IMR-90 (cell line): ENCODE measurements at places on chromosomes 5 and 9. TPM values are rescaled to one million over a fixed set of nuclear protein-coding genes. Genes with fewer than 3 reads are reported as not detected.

DNA sequence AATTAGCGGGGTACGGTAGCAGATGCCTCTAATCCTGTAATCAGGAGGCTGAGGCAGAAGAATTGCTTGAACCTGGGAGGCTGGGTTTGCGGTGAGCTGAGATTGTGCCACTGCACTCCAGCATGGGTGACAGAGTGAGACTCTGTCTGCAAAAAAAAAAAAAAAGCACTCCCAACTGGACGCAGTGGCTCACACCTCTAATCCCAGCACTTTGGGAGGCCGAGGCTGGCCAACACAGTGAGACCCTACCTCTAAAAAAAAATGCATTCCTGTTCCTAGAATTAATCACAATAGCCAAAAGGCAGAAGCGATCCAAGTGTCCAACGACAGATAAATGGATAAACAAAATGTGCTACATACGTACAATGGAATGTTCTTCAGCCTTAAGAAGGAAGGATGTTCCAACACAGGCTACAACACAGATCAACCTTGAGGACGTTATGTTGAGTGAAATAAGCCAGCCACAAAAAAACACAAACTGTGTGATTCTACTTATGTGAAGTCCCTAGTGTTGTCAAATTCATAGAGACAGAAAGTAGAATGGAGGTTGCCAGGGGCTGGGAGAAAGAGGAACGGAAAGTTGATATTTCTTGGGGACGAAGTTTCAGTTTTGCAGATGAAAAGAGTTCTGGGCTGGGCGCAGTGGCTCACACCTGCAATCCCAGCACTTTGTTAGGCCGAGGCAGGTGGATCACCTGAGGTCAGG lies 13.8 kb downstream of the FAM78A start:
- H3K36me3 ChIP-seq: no peaks in the 10 kb centered on the region
- H3K4me1 ChIP-seq: no peaks in the 10 kb centered on the region
- peak; percentile 25 for DNase-seq

GRCh38 chr5:154202379-154203260 lies 12.1 kb downstream of the GALNT10 start:
- peaks cover 2% of the 10 kb centered on the region; the same call in 1 of the 2 replicates for H3K36me3 ChIP-seq
- no peak for DNase-seq
- no peaks in the 10 kb centered on the region for H3K27me3 ChIP-seq
- H3K4me1 ChIP-seq: peaks cover 32% of the 10 kb centered on the region

Gene NR2F1-AS1
- total RNA-seq: 12.5 and 17.8 TPM in 2 replicates

DNA sequence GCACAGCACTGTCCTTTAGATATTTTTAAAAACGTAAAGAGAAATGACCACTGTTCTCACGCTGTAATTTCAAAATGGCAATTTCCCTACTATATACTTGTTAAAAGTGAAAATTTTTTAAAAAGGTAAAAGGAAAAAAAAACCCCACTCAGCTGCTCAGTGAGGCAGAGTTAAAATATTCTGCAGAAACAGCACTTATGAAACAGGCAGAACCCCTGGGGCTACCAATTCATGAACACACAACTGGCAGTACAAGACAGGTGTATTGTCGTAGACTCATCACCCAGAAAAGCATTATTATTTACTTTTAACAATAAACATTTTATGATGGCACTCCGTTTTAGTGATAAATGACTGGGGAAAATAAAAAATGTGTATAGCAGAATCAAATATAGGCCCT lies 1.5 kb upstream of the RASGRF2 start:
- no peaks in the 10 kb centered on the region for H3K27me3 ChIP-seq
- no peak for DNase-seq
- no peak overlapping the region for H3K4me3 ChIP-seq
- no peak overlapping the region for H3K27ac ChIP-seq
- peaks cover 3% of the 10 kb centered on the region; the same call in 1 of the 2 replicates for H3K4me1 ChIP-seq

- no peak for DNase-seq
- no peaks in the 10 kb centered on the region for H3K36me3 ChIP-seq
- H3K4me3 ChIP-seq: peak overlapping the region; percentile 45
- peaks cover 2% of the 10 kb centered on the region for H3K4me1 ChIP-seq
- peaks cover 58% of the 10 kb centered on the region for H3K27me3 ChIP-seq
Observed at GRCh38 chr9:109319626-109320241, 1.1 kb downstream of the EPB41L4B start.

DNA sequence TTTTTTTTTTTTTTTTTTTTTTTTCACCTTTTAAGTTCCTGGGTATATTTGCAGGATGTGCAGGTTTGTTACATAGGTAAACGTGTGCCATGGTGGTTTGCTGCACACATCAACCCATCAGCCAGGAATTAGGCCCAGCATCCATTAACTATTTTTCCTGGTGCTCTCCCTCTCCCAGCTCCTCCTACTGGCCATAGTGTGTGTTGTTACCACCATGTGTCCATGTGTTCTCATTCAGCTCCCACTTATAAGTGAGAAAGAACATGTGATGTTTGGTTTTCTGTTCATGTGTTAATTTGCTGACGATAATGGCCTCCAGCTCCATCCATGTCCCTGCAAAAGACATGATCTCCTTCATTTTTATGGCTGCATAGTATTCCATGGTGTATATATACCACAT lies 350.5 kb downstream of the MAN2A1 start:
- no peaks in the 10 kb centered on the region for H3K4me1 ChIP-seq
- no peaks in the 10 kb centered on the region for H3K27me3 ChIP-seq
- no peaks in the 10 kb centered on the region for H3K36me3 ChIP-seq
- no peak for DNase-seq
- H3K4me3 ChIP-seq: no peak overlapping the region

GRCh38 chr5:72147569-72147968 lies 40.3 kb downstream of the MAP1B start:
- H3K36me3 ChIP-seq: peaks cover 10% of the 10 kb centered on the region; the same call in 1 of the 2 replicates
- peaks cover 16% of the 10 kb centered on the region for H3K4me1 ChIP-seq
- H3K27me3 ChIP-seq: no peaks in the 10 kb centered on the region
- no peak for DNase-seq

GRCh38 chr9:126974594-126974993 lies 60.0 kb downstream of the RALGPS1 start:
- no peaks in the 10 kb centered on the region for H3K4me1 ChIP-seq
- no peaks in the 10 kb centered on the region for H3K36me3 ChIP-seq
- no peak overlapping the region for H3K4me3 ChIP-seq
- no peak overlapping the region for H3K27ac ChIP-seq

DNA sequence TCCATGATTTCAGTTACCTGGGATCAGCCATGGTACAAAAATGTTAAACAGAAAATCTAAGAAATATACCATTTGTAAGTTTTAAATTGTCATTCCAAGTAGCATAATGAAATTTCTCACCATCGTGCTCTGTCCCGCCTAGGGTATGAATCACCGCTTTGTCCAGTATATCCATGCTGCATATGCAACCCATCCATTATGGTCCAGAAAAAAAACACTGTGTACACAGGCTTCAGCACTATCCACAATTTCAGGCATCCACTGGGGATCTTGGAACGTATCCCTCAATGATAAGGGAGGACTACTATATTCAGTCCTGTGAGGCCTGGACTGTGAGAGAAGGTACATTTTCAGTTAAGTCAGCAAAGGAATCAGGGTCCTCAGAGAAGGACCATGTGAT lies 37.6 kb upstream of the HNRNPA0 start:
- no peaks in the 10 kb centered on the region for H3K4me1 ChIP-seq
- no peaks in the 10 kb centered on the region; the same call in 1 of the 2 replicates for H3K27me3 ChIP-seq
- DNase-seq: no peak
- H3K4me3 ChIP-seq: no peak overlapping the region
- H3K27ac ChIP-seq: no peak overlapping the region
- H3K36me3 ChIP-seq: no peaks in the 10 kb centered on the region

GRCh38 chr9:24590432-24590831 lies 44.7 kb upstream of the IZUMO3 start:
- no peaks in the 10 kb centered on the region for H3K4me1 ChIP-seq
- H3K27ac ChIP-seq: no peak overlapping the region
- H3K27me3 ChIP-seq: no peaks in the 10 kb centered on the region
- H3K4me3 ChIP-seq: no peak overlapping the region
- H3K36me3 ChIP-seq: no peaks in the 10 kb centered on the region
- no peak for DNase-seq

DNA sequence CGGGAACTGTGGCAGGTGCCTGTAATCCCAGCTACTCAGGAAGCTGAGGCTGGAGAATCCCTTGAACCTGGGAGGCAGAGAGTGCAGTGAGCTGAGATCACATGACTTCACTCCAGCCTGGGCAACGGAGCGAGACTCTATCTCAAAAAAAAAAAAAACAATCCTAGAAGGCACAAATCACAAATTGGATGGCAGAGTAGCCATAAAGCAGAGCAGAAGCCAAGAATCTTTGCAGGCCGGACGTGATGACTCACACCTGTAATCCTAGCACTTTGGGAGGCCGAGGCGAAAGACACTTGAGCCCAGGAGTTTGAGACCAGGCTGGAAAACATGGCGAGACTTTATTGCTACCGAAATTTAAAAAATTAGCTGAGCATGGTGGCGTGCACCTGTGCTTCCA lies 9.2 kb upstream of the FUBP3 start:
- peaks cover 2% of the 10 kb centered on the region; the same call in 1 of the 2 replicates for H3K27me3 ChIP-seq
- no peak overlapping the region for H3K4me3 ChIP-seq
- H3K27ac ChIP-seq: no peak overlapping the region
- peak; percentile 51 for DNase-seq
- no peaks in the 10 kb centered on the region for H3K36me3 ChIP-seq

DNA sequence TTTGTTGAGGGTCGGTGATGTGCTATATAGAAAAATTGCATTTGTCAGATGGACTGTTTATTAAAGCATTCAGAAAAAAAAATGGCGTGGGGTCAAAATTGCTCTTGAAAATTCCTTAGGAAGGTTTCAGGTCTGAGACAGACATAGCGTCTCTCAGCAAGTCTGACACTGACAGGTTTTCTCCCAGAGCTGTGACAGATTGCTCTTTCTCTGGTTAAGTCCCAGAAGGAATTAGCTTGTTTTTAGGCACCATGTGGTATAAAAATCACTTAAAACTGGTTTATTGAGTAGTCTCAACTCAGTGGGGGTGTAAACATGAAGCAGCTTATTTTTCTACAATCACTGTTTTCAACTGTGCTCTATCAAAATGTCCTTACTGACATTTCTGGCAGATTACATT lies 1379.8 kb downstream of the MAT2B start:
- no peak overlapping the region for H3K27ac ChIP-seq
- DNase-seq: no peak
- H3K4me3 ChIP-seq: no peak overlapping the region
- H3K4me1 ChIP-seq: no peaks in the 10 kb centered on the region

Gene SAPCD2
- total RNA-seq: 3.3 and 3.4 TPM in 2 replicates

Gene AIF1L
- total RNA-seq: 0.18 and 0.28 TPM in 2 replicates

Gene MSX2
- total RNA-seq: 1.9 and 2.2 TPM in 2 replicates

Gene BARX1
- not detected in 2 replicates for total RNA-seq

DNA sequence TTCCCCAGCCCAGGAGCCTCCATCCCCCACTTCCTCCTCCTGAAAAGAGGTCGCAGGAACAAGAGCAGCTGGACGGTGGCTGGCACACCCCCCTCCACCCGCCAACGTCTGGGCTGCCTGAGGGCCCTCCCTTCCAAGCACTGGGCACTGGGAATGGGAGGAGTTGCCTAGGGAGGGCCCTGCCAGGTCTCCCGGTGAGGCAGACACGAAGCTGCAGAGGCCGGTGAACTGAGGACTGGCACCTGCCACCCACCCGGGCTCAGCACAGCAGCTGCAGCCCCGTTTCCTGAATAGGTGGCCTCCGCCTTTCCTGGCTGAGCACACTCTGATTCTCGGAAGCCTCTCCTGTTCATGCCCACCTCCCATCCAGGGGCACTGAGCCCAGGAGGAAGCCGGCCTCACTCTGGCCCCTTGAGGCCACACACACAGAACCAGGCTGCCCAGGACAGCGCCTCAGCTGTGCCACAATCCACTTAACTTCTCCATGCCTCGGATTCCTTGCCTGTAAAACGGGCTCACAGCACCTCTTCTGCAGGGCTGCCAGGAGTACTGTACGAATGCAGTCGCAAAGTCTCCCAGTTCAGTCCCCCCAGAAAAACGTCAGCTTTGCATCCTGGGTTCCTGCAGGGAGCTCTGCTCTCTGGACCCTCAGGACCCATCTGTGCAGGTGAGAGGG lies 1.3 kb downstream of the NPDC1 start:
- DNase-seq: no peak
- peak overlapping the region; percentile 63 for H3K4me3 ChIP-seq
- no peak overlapping the region for H3K27ac ChIP-seq
- H3K4me1 ChIP-seq: peaks cover 11% of the 10 kb centered on the region

Gene OLFM1
- total RNA-seq: 0.28 and 0.36 TPM in 2 replicates

DNA sequence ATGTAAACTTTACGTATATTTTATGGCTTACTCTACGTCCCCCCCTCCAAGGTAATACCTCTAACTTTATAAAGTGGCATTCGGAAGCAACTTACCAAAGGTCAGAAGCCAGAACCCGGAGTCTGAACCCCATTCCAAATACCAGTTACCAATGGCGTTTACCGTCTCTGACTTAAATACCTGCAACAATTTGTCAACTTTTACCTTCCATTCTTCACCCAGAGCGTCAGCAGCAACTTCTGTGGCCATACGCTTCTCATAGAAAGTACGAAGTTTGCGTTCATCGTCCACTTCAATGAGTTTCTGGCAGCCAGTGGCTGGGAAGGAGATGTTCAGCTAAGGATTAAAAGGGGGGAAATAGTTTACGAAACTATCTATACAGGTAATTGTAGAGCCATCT lies 753 bp downstream of the RPS6 start:
- peaks cover 34% of the 10 kb centered on the region for H3K36me3 ChIP-seq
- H3K27ac ChIP-seq: peak overlapping the region; percentile 88
- peak overlapping the region; percentile 78 for H3K4me3 ChIP-seq
- no peak for DNase-seq

DNA sequence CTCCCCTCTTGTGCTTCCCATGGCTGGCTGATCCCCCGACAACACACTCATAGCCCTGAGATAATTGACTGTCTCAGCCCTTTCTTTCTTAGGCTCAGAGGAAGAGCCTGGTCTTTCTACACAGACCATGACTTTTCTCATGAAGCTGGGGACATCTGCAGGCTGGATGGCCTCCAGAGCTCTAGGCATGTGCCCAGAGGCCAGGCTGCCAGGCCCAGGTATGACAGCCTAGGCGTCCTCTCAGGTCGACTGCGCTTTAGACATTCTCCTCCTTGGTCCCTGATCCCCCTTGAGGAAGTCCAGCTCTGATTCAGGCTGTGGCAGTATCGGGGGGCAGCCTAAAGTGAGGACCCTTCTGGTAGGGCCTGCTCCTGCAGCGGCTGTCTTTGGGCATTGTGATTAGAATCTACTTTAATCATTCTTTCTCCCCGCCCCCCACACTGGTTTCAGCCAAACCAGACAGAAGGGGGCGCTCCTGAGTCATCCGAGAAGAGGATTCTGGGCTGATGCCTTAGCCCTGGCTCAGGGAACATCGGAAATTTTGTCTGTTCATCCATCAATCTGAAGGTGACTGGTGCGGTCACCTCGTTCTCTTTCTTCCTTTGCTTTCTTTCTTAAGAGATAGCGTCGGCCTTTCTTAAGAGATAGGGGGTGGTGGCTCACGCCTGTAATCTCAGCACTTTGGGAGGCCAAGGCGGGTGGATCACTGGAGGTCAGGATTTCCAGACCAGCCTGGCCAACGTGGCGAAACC lies 66.5 kb upstream of the HSPA9 start:
- H3K36me3 ChIP-seq: no peaks in the 10 kb centered on the region
- peaks cover 45% of the 10 kb centered on the region for H3K27me3 ChIP-seq
- H3K27ac ChIP-seq: no peak overlapping the region
- DNase-seq: peak; percentile 60
- no peaks in the 10 kb centered on the region for H3K4me1 ChIP-seq
- H3K4me3 ChIP-seq: no peak overlapping the region

- H3K27ac ChIP-seq: no peak overlapping the region
- no peak overlapping the region for H3K4me3 ChIP-seq
- H3K27me3 ChIP-seq: no peaks in the 10 kb centered on the region
- no peaks in the 10 kb centered on the region for H3K36me3 ChIP-seq
- DNase-seq: no peak
- no peaks in the 10 kb centered on the region for H3K4me1 ChIP-seq
Observed at GRCh38 chr5:117302949-117303348, 728.3 kb upstream of the SEMA6A start.
